Heart right ventricle (tissue), 16 donors: ENCODE measurements at places on chromosomes 7 and 10. TPM values are rescaled to one million over a fixed set of nuclear protein-coding genes. Genes with fewer than 3 reads are reported as not detected.

LRGUK gene
- total RNA-seq, result 0.19 TPM

PI4K2A gene
- total RNA-seq, result 14.1 TPM

FAM180A gene
- total RNA-seq, result 16.4 TPM

SLC35B4 gene
- total RNA-seq, result 7.9 TPM

- DNase-seq, result no peak
These were observed 402.3 kb downstream of the DNAJB9 start for GRCh38 chr7:108972004-108972403.

GRCh38 chr10:131631619-131632018 is 269.2 kb upstream of the PPP2R2D start:
- DNase-seq, result no peak

- no peak for DNase-seq
These were observed 114.8 kb upstream of the PLPP4 start for GRCh38 chr10:120342115-120342714.

- no peak for DNase-seq
These were observed 5.0 kb upstream of the TASOR2 start for GRCh38 chr10:5679606-5680005.

DNA sequence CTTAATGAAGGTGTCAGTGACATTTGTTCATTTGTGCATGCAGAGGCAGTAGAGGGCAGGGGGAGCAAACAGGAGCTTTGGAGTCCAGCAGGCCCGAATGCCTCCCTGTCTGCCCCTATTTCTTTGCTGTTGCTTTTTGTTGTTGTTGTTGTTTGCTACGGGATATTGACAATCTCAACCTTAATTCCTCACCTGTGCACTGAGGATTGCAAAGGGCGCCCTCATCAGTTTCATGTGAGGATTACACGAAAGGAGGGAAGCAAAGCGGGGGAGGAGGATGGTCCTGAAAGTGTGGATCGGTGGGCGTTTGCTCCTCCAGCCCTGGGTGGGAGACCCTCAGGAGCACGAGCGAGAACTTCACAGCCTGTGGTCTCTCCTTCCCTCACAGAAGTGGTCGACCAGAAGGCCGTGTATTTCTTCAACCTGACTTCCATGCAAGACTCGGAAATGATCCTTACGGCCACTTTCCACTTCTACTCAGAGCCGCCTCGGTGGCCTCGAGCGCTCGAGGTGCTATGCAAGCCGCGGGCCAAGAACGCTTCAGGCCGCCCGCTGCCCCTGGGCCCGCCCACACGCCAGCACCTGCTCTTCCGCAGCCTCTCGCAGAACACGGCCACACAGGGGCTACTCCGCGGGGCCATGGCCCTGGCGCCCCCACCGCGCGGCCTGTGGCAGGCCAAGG is 9.6 kb downstream of the GDF10 start:
- DNase-seq, result no peak

DNA sequence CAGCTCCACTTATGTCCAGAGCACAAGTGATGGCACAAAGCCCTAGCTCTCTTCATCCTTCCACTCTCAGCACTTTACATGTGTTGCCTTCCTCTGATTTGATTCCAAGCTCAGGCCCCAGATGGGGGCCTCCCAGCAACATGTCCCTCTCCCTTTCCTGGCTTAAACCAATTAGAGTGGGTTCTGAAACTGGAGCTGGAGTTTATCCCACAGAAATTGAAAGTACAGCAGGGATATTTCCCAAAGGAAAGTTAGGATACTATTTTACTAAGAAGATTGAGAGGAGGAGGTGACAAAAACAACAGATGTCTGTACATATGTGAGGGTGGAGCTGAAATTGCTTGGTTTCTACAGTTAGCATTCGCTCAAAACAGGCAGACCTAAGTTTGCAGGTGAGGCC is 724.6 kb downstream of the AUTS2 start:
- DNase-seq, result no peak

GRCh38 chr7:69301253-69301652 is 297.0 kb upstream of the AUTS2 start:
- no peak for DNase-seq

GRCh38 chr10:126924915-126925300 is 19.7 kb downstream of the DOCK1 start:
- no peak for DNase-seq

GRCh38 chr7:140232957-140233917 is 56.5 kb upstream of the KDM7A start:
- no peak for DNase-seq
